ENCODE measurements at places on chromosomes 6 and 20.

GRCh38 chr20:62413896-62414481, 6.9 kb upstream of the CABLES2 start:
- no peak for DNase-seq

DNA sequence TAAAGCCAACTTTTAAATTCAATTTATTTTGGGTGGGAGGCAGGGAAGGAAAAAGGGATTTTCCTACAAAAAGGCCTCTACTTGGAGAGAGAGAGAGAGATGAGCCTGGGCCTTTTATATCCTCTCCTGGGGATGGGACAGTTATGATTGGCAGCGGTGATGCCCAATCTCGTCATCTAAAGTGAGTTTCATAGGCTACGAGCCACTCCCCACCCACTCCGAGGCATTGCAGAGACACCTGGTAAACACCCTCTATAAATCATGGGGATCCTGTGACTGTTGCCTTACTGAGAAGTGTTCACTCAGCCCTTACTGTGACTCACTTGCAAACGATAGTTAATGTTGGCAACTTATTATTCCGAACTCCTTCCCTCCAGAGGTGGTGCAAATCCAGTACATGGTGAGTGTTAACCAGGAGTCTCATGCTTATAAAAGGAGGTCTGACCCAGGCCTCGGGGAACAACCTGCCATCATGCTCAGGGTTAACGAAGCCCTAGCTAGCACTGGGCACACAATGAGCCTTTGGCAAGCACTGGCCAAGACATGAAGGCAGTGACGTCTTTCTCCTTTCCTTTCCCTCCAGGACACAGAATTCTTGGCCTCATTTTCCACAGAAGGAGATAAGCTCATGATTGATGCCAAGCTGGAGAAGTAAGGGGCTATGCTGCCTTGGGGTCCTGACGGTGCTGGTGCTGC, 20.5 kb downstream of the BPIFB4 start:
- DNase-seq = no peak

DNA sequence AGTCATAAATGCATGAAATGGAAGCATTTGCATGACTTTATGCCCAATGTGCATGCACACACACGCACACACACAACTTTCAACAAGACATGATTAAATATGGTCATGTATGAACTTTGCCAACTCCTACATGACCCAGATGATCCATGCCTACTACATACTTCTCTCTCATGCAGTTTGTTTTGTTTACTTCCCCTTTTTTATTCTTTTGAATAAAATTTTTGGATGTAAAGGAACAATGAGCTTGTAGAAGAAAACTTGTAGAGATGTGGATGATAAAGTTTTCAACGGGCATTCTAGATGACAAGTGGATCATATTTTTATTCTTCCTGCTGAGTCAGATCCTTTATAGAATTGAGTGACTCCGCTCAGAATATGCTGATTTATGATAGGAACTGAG, 50.8 kb upstream of the AIG1 start:
- no peak for DNase-seq

DNA sequence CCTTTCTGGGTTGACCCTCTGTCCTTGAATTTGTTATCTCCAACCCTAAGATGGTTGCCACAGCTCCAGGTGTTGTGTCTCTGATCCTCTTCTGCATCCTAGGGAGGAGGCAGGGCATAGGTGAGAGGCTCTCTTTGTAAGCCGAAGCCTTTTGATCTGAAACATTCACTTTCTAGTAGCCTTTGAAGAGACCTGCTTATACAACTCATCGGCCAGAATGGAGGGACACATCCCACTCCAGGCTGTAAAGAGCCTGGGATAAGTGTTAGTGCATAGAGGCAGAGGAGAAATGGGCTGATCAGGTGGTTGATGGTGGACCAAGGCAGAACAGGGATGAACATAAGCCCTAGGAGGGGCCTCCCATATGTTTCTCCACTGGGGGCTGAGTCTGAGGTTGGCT, 137.1 kb upstream of the KCNG1 start:
- DNase-seq = no peak

- DNase-seq = no peak
Observed at GRCh38 chr20:62736026-62736406, 27.4 kb downstream of the NTSR1 start.

- DNase-seq = no peak
Observed at GRCh38 chr6:6402591-6402990, 82.1 kb upstream of the F13A1 start.

- DNase-seq = no peak
Observed at GRCh38 chr20:54154439-54154838, 19.3 kb downstream of the CYP24A1 start.

DNA sequence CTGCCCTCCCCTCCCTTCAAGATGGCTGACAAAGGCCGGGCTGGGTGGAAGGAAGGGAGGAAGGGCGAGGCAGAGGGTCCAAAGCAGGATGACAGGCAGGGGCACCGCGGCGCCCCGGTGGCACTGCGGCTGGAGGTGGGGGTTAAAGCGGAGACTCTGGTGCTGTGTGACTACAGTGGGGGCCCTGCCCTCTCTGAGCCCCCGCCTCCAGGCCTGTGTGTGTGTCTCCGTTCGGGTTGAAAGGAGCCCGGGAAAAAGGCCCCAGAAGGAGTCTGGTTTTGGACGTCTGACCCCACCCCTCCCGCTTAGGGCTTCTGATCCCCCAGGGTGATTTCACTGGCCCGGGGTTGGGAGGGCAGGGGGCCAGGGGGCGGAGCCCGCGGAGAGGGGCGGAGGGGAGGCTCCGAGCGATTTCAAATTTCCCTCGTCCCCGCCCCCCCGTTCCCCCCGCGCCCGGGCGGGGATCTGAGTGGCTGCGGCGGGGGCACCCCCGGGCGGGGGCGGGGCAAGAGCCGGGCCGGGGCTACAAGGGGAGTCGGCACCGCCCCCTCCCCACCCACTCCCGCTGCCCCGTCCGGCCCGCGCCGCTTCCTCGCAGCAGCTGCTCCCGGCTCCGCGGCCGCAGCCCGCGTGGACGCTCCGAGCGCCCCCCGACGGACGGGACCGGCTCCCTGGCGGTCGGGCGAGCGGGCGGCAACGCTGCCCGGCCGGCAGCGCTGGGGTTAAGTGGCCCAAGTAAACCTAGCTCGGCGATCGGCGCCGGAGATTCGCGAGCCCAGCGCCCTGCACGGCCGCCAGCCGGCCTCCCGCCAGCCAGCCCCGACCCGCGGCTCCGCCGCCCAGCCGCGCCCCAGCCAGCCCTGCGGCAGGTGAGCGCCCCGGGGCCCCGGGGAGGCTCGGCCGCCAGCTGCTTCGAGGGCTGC, at the start of gene DNMT3B:
Gene DNMT3B, plus strand, starts transcription at position 555 of the 923 bp plus-strand sequence. CDS start 17,939 bp downstream, outside the sequence.
- peak; percentile 90 for DNase-seq

DNA sequence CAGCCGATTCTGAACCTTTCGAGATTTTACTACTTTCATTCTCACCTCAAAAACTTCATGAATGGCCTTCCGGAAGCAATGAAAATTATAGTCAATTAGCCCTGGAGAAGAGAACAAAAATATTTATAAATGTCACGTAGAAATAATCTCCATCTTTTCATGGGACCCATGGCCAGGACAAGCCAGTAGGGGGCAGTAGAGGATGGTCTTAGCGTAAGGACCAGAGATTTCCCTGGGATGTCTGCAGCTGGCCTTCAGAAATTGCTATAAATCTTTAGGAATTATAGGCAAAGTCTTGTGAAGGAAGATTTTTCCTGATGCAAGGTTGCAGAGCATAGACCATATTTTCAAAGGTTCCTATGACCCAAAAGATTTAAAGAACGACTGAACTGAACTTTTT, 15.6 kb upstream of the UBE2J1 start:
- DNase-seq = no peak

GRCh38 chr20:21522481-21523280, 8.8 kb upstream of the NKX2-2 start:
- DNase-seq = no peak

GRCh38 chr20:57899554-57899953, 189.7 kb upstream of the PMEPA1 start:
- DNase-seq = no peak

GRCh38 chr20:22623211-22623610, 38.8 kb upstream of the FOXA2 start:
- DNase-seq = no peak

DNA sequence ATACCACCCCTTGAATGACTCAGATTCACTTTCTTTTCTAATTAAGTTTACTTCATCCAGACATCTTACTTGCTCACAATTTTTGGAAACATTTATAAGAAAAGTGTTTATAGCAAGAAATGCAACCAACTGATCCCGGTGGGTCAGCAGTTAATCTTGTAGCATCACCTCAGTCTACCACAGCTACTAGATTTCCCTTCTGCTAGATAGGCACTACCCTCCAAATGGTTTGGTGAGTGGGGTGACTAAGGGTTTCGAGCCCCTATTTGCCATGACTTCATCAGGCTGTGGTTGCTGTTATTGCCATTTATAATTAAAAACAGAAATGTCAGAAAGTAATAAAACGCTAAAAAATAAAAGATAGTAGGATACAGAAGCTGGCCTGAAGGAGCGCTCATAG, 930.1 kb upstream of the GJE1 start:
- DNase-seq = no peak

DNA sequence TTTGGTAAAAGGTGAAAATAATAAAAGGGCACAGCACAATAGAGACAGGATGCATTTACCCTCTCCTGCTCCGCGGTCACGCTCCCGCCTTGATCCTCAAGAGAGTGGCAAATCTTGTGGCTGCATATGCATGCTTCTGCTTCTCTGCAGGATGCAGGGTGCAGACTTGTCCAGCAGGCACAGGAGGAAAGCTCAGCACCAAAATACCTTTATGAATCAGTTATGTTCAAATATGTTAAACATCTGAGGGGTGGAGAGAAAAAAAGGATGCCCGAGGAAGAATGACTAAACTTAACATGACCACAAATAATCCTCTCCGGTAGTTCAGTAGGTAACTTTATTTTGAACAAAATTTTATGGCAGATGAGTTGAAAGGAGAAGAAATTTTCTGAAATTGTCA, 366.1 kb upstream of the SOX4 start:
- DNase-seq = no peak

DNA sequence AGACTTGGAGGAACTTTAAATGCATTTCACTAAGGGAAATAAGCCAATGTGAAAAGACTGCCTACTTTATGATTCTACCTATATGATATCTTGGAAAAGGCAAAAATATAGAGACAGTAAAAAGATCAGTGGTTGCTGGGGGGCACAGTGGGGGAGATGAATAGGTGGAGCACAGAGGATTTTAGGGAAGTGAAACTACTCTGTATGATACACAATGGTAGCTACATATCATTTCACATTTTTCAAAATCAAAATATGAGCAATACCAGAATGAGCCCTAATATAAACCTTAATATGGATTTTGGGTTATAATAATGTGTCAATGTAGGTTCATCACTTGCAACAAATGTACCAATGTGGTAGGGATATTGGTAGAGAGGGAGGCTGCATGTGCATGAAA, 161.4 kb upstream of the HTR1E start:
- no peak for DNase-seq

- no peak for DNase-seq
Observed at GRCh38 chr6:134381959-134382358, 64.0 kb upstream of the SGK1 start.

DNA sequence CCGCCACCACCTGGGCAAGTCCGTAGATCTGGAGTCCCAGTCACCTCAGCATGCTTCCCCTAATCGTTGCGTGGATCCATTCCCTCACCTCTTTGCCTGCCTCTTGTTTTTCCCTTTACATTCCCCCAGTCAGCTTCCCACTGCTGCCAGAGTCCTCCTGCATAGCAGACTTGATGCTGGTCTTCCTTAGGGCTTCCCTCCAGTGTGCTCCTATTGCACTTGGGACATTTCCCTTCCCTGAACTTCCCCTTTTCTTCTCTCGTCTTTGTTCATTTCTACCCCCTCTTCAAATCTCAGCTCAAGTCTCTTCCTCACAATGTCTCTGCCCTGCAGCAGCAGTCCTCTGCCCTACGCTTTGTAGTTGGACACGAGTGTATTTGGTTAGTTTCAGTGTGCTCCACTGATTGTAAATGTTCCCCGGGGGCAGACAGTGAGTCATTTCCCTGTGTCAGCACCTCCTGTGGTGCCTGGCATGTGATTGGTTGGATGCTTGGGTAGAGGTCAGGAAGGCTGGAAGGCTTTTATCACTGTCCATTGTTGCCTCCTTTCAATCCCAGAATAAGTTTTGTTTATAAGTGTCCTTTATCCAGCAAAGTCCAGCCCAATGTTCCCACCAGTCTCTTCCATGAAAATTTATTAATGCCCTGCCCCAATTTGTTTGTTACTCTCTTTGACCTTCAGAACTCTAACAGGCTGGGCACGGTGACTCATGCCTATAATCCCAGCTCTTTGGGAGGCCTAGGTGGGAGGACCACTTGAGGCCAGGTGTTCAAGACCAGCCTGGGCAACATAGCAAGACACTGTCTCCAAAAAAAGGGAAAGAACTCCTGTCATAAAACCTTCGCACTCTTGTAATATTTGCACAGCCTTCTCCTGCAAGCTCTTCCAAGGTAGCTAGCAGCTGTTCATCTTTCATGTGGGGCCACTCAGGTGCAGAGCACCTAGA, 38.3 kb downstream of the FAM120B start:
- DNase-seq = no peak

DNA sequence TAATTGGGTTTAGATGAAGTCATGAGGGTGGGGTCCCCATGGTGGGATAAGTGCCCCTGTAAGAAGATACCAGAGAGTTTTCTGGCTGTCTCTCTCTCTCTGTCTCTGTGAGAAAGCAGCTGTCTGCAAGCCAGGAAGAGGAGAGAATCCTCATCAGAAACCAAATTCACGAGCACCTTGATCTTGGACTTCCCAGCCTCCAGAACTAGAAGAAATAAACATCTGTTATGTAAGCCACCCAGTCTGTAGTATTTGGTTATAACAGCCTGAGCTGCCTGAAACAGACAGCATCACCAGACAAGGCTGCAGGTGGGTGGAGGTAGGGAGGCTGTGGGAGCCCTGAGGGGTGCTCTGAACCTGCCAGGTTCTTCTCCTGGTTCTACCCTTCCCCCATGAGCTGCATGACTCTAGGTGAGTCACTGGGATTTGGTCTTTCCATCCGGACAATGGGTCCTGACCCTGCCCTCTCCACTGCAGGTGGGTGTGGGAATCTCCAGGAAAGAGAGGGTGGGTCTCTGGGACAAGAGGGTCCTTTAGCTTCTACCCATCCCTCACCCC, 34.3 kb upstream of the VEGFA start:
- no peak for DNase-seq

DNA sequence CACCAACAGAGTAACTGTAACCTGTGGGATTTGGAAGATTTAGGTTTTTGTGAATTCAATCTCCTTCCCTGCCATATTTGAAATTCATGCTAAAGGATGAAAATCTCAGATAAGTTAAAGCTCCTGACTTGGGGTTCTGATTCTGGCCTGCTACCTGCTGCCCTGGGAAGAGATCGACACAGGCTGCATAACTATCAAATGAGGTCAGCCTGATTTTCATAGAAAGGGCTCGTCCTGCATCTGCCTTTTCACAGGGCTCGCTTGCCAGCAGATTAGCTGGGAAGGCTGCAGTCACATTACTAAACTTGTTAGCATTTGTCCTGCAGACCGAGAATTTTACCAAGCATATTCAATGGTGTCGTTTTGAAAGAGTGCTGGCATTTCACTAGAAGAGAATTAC, 14.6 kb downstream of the GCLC start:
- no peak for DNase-seq
